ENCODE measurements at places on chromosomes 3 and 15.
A peak's percentile ranks its signal among the peaks of the same experiment; 100 is the strongest.

DNA sequence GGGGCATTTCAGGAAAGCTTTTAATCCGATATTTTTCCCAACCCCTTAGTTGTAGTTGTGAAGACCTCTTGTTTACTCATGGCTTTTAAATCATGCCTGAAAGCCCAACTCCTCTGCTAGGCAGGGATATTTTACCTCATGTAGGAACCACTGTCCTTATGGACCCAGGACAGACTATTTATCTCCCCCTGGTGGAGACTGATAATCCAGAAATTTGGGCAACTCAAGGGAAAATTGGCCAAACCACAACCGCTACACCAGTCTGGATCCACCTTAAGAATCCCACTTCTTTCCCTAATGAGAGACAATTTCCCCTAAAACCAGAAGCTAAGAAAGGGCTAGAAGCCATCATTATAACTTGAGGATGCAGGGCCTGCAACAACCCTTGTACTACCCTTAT lies 248.1 kb upstream of the STAC start:
- no peak for DNase-seq

- DNase-seq = no peak
Observed at GRCh38 chr3:71175691-71176365, 407.7 kb downstream of the FOXP1 start.

DNA sequence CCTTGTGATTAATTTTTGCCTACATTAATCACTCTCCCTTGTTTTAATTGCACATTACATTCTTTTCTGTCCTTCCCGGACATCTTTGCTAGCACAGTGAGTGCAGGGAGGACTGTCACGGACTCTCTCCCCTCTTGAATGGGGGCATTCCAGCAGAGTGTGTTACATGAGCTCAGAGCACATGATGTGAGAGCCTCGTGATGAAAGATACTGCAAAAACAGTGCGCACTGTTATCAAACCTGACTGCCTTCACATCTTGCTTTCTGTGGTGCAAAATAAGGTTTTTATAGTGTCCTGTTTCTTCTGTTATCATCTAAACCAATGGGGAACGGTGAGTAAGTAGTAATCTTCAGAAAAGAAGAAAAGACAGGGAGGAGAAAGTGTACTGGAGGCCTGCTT lies 167.5 kb downstream of the PGPEP1L start:
- no peak for DNase-seq

DNA sequence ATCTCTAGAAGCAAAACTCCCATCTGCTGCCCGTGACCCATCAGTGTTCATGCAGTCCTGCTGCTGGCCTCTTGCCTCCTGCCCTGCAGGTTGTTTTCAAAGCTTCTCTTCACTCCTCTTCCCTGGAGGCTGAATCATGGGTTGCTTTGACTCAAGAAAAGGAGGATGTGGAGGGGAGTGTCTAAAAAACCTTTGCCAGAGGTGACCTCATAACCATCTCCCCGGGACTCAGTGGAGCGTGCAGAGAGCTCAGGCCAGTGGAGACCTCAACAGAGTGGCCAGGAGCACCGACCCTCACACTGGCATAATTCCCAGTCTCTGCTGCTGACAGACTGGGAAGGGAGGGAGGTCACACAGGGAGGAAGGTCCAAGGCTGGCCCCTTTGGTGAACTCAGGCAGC lies 60.9 kb upstream of the ITGA11 start:
- peak; percentile 86 for DNase-seq

- DNase-seq = no peak
Observed at GRCh38 chr15:71125831-71126450, 10.7 kb downstream of the THSD4 start.

DNA sequence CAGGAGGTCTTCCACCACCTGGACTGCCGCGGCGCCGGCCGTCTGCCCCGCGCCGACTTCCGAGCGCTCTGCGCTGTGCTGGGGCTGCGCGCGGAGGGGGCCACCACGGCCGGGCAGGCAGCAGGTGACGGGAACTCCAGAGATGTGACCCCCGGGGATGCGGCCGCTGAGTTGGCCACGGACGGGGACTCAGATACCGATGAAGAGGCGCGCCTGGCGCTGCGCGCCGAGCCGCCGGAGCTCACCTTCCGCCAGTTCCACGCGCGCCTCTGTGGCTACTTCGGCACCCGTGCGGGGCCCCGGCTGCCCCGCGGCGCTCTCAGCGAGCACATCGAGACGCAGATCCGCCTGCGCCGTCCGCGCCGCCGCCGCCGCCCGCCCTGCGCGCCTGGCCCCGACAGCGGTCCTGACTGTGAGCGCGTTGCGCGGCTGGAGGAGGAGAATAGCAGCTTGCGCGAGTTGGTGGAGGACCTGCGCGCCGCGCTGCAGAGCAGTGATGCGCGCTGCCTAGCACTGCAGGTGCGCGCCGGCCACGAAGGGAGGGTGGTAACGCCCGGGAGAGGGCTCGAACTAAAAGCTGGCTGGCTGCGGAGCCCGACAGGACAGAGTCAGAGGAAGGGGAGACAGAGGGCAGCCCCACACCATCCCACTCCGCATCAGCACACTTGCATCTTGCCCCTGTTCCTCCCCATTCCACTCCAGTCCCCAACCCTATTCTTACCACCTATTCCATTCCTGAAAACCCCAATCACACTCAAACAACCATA lies 885 bp downstream of the EFCC1 start:
- DNase-seq = peak; percentile 10

DNA sequence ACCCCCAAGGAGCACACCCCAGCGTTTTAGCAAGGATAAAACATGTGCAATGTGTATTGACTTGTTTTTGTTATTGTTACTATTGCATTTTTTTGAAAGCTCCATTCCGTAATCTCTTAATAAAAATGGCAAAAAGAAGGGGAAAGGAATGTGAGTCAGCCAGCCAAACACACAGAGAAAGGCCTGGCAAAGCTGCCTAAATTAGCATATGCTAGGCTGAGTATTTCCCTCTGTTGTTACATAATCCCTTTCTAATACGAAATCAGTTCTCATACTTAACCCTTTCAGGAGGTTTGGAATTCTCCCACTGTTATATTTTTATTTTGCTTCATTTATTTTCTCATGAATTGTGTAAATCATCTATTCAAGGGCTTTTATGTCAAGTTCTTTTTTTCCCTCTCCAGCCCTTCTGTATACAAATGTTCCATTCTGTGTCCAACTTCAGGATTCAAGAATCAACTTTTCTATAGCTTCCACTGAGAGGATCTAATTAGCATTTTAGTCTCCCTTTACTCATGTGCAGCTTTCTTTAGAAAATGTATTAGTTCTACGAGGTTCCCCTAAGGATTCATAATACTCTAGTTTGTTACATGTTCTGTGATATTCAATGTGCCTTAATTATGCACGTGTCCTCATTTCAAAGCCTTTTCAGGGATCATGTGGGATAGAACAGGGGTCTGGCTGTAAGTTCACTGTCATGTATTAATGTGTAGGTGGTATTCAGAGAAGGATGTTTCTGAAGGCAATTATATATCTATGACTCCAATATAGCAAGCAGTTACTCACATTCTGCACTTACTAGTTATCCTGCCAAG lies 9.2 kb downstream of the CADM2 start:
- DNase-seq = no peak

- DNase-seq = no peak
Observed at GRCh38 chr15:79520654-79521053, 88.5 kb downstream of the MINAR1 start.

- no peak for DNase-seq
Observed at GRCh38 chr3:23590424-23591273, 215.1 kb upstream of the UBE2E1 start.

DNA sequence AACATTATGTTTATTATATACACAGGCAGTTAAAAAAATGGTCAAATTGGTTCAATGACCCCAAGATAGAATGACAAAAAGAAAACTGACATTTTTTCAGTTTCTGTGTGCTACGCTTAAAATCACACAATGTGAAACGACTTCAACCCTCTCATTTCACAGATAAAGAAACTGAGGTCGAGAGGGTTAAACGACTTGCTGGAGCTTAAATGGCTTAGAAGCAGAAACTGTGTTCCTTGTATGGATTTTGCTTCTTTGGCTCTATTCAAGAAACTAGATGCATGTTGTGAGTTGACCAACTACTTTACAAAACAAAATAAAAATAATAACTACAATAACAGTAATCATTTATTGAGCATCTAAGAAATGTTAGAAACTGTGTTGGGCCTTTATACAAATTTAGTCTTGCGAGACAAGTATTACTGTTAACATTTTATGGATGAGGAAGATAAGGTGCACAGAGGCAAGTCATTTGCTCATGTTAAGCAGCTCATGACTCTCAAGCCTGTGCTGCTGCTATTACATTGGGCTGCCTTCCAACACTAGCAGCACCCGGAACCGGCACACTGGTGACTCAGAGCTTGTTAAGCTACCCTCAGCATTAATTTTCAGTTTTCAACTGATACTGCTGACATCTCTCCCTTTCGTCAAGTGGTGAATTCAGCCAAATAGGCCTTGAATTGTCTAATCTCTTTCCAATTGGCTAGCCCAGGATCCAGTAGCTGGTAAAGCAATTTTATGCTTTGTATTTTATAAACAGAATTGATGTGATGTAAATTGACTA lies 487.6 kb downstream of the NAALADL2 start:
- peak; percentile 87 for DNase-seq

- DNase-seq = peak; percentile 32
Observed at GRCh38 chr3:123841476-123842238, 42.5 kb downstream of the MYLK start.

GRCh38 chr3:120894316-120895057 lies 13.5 kb upstream of the STXBP5L start:
- DNase-seq = no peak

- no peak for DNase-seq
Observed at GRCh38 chr3:179438841-179439240, 12.4 kb downstream of the GNB4 start.

- no peak for DNase-seq
Observed at GRCh38 chr15:92882697-92883162, 17.4 kb upstream of the CHD2 start.

GRCh38 chr3:24867783-24868182 lies 373.1 kb upstream of the THRB start:
- no peak for DNase-seq

DNA sequence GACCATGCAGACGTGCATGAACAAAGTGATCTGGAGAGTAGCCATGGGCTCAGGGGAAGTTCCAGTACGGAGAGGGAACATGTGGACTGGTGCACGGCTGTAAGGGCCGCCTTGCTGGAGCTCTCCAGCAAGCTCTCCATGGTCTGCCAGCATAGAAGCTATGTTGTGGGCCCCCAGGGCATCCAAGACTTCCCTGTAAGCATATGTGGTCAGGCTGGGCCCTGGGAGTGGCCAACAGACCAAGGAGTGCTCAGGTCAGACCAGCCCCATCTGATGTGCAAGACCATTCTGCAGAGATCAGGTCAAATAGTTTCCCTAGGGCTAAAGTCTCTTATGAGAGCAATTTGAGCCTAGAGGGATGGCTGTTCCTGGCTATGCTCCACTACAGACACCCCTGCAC lies 110.1 kb upstream of the DAZL start:
- no peak for DNase-seq

DNA sequence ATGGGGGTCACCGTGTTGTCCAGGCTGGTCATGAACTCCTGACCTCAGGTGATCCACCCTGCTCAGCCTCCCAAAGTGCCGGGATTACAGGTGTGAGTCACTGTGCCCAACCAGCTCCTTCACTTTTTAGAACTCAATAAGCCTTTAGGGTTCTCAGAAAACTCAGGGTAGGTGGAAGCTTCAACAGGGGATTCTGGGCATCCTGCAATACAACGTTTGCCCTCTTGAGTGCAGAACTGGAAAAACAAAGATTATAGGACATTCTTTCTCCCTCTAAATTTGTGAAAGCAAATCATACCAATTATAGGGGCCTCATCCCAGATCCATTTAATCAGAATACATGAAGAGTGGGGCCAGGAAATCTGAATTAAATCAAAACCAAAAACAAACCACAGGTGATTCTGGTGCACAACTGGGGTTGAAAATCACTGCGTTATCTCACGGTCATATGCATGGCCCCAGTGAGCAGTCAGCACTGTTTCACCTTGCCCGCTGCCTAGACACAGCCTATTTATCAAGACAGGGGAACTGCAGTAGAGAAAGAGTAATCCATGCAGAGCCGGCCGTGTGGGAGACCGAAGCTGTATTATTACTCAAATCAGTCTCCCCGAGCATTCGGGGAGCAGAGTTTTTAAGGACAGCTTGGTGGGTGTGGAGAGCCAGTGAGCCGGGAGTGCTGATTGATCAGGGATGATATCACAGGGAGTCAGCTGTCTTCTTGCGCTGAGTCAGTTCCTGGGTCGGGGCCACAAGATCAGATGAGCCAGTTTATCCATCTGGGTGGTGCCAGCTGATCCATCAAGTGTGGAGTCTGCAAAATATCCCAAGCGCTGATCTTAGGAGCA lies 58.4 kb downstream of the TMEM44 start:
- peak; percentile 90 for DNase-seq

DNA sequence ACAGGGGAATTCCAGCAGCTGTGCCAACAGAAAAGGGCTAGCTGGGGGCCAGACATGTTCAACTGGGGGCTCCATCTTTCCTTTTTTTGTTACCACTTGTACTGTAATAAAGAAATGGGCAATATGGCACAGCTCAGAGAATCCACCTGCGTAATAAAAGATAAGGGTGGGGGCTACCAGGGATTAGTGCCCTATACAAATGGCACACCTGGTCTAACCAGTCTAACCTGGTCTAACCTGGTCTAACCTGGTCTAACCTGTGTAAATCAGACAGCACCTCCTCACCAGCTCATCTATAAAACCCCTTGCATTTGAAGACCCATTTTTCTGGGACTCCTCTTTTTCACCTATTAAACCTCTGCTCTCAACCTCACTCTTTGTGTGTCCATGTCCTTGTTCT lies 26.2 kb upstream of the CLDN16 start:
- DNase-seq = no peak

- no peak for DNase-seq
Observed at GRCh38 chr3:116034794-116035193, 410.5 kb downstream of the LSAMP start.

GRCh38 chr3:11530153-11530721 lies 113.5 kb downstream of the VGLL4 start:
- peak; percentile 28 for DNase-seq

GRCh38 chr3:99765042-99765942 lies 52.4 kb upstream of the CMSS1 start:
- DNase-seq = no peak

DNA sequence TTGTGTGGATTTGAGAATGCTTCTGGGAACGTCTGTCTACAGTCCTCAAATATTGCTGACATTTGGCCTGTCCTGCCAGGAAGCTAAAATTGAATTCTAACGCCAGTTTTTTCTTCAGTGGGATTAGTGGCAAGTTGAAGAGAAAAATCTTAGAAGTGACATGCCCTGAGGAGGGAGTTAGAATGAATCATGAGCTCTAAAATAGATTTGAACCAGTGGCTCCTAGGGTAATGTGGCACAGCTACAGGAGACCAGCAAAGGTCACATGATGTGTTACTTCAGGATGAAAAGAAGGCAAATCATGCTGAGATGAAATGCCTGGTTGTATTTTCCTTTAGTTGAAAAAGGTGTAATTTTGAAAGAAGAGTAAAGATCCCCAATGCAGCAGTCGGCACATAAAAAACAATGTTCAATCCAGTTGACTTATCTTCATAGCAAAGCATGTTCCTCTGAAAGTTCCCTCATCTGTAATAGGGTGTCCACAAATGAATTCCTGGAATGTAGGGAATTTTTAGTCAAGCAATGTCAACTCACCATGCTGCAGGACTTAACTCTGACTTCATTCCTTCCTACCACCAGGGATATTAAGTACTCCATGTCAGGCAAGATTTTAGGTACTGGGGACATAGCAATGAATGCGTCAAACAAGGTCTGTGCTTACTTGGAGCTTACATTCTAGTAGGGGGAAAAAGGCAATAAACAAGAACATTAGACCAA lies 171.6 kb downstream of the CADPS start:
- no peak for DNase-seq

All from kidney tubule cell (primary cell).